ENCODE measurements at places on chromosomes 6 and 20.

GRCh38 chr20:23156170-23156841 is 70.2 kb upstream of the CD93 start:
- DNase-seq, result no peak

GRCh38 chr20:50323209-50323608 is 132.6 kb downstream of the CEBPB start:
- no peak for DNase-seq

- DNase-seq, result no peak
These were observed 245.4 kb upstream of the ASCC3 start for GRCh38 chr6:101126501-101126900.

GRCh38 chr6:138404666-138405337 is 779 bp downstream of the HEBP2 start:
- DNase-seq, result no peak

DNA sequence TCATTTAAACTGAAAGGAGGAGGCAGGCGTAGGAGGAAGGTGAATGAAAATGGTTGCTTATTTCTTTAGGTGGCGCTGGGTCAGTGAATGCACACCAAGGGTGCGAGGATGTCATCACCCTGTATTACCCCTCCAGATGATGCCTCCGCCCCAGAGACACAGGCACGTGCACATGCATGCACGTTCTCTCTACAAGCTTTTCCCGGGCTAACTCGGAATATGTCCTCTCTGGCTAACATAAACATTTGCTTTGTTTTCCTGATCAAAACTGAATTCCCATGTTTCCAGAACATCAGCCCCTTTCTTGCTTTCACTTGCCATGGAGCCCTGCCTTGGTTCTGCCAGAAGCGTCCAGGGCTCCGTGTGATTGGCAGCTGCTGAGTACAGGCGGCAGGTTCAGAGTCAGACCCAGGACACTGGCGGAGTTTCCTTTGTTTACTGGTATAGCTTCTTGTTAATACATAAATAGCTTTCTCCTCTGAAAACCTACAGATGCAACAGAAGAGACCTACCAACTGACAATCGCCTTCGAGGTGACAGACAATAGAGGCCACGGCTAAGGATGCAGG is 131.2 kb upstream of the RPS6KA2 start:
- no peak for DNase-seq

- DNase-seq, result no peak
These were observed 65.5 kb upstream of the FYN start for GRCh38 chr6:111938710-111939109.

DNA sequence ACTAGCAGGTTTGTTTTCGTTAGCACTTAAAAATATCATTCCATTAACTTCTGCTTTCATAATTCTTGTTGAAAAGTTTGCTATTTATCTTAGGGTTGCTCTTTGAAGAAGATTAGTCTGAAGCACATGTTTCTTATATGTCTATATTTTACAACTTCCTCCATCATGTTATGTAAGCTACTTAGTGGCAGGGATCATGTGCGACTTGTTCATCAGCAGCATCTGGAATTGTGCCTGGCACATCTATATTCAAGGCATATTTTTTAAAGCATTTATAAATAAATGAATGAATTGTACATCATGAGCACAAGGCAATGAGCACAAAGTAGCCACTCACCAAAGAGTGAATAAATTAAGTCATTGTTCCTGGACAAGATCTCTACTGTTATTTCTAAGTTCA is 187.2 kb upstream of the COL21A1 start:
- no peak for DNase-seq

DNA sequence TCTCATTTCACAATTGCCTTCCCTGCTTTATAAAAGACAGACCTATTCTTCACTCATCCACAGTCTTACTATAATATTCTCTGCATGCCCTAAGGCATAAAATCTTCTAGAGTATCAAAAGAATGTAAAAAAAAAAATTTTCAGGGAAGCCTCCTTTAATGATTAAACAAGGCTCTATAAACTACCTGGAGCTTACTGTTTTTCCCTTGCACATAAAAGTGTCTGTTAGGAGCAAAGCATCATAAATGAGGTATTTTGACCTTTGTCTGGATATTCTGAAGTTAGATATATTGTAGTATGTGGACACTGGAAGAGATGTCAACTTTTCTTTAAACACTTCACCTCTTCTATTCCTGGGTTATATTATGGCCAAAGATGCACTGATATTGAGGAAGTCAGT is 97.5 kb downstream of the ARHGAP18 start:
- DNase-seq, result no peak

DNA sequence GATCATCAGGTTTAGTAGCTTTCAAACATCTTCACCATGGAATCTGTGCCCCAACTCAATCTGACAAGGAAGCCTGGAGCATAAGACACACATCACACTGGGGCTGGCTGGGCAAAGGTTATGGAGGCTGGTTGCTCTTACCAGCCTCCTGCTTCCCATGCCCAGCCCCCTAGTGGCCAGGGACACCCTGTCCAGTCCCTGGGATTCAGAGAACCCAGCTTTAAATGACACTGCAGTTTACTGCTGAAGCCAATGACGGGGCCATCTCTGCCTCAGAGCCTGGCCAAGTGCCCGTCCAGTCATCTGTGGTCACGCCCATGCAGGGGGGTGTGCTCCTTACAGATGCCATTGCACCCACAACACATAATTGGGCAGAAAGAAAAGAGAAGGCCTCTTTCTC is 272.9 kb downstream of the SMOC2 start:
- no peak for DNase-seq

- DNase-seq, result no peak
These were observed 409.5 kb downstream of the ADGRB3 start for GRCh38 chr6:69044534-69044933.

- no peak for DNase-seq
These were observed 908.7 kb upstream of the CITED2 start for GRCh38 chr6:140283197-140283596.

- no peak for DNase-seq
These were observed 29.9 kb downstream of the CDH26 start for GRCh38 chr20:59988141-59988540.

- no peak for DNase-seq
These were observed 248.8 kb upstream of the MAP3K7 start for GRCh38 chr6:90835596-90836212.

- no peak for DNase-seq
These were observed 10.4 kb downstream of the ZNF831 start for GRCh38 chr20:59173938-59174491.

GRCh38 chr6:105920071-105920470 is 166.1 kb upstream of the PRDM1 start:
- DNase-seq, result no peak

DNA sequence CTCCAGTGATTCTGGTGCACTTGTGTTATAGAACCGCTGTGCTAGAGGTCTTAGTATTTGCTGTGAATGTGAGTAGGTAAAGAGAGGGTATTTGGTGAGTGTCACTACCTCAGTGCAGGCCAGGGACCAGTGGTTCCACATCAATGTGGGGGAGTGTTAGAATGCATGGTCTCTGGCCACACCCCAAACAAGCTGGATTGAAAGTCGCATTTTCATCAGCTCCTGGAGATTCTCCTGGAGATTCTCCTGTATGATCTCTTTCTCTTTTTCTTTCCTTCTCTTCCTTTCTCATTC is 26.8 kb upstream of the BCAS1 start:
- no peak for DNase-seq

DNA sequence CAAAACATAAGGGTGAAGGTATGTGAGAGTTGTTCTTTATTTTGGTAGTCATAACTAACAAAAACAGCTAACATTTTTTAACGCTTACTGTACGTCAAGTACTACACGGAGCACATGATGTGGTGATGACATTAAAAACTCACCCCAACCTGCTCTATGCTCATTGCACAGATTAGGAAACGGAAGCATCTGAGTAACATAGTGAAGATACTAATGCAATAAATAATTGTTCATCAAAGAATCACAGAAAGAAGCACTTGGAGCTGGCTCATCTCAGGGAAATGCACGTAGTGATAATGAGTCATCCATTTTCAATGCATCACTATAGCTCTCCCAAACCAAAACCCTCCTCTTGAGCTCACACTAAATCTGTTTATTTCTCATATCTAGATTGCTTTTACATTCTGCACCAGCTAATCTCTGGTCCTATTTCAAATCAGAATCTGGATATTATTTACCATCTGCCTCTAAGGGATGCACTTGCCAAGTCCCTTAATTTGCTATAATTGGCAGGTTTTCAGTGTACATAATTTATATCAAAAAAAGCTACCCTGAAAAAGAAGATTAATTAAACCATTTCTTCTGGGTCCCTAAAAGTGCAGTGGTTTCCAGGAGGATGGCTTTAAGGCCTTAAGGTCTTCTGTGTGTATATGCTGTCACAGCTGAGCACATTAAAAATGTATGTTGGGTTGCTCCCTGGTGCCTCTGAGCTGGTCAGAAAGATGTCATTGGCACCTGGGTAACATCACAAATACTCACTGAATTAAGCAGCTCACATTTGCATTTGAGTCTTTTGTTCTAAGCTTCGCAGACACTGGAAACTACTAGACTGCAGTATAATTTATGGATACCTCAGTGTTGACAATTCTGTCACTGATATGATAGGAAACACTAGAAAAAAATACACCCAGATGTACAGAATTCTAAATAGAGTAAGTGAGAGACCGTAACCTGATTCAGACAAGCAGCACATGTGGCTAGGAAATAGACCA is 677.4 kb upstream of the CITED2 start:
- DNase-seq, result no peak

DNA sequence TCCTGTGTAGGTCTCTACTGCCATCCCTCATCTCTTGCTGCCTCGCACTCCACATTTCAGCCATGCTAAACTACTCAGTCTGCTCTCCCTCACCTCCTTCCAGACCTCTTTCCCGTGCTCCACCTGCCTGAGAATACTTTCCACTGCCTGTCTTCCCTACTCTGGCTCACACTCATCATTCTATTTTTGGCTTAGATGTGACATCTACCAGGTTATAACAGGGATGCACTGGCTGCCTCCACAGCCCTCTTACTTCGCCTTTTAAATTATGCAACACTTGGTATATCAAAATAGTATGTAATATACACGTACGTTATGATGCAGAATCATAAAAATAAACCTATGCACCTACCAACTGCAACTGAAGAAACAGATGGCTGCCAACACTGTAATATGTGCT is 222.8 kb upstream of the DTNBP1 start:
- DNase-seq, result no peak

- DNase-seq, result no peak
These were observed 73.3 kb downstream of the CAP2 start for GRCh38 chr6:17466707-17467106.

GRCh38 chr6:78883651-78884050 is 16.3 kb downstream of the IRAK1BP1 start:
- DNase-seq, result no peak

DNA sequence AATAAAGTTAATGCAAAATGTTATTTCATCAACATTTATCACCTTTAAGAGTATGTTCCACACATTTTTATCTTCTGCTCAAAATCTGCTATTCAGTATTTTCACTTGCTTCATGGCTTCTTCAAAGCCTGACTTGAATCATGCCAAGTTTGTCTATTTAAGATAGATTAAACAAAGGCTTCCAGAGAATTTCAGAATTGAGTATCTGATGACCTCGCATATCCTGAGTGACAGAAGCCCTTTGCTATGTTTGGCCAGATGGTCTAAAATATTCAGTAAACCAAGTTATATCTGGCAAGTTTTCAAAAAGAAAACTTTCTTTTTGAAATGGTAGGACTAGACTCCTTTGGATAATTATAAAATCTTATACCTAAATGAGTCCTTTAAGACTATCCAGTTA is 348.9 kb upstream of the KCNQ5 start:
- DNase-seq, result no peak

DNA sequence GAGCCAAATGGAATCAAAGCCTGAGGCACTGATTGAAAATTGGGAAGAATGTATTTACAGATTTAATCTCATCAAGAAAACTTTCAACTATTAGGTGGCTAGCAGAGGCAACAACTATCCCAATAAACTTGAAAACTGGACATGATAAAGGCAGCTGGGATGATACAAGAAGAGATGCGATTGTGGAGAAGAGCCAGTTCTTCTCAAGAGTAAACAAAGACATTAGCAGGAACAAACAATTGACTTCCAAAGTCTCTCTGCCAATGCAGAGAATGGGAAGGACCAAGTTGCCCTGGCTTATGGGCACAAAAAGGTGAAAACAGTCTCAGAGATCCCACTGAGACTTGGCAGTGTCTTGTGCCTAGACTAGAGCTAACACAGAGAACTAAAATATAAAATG is 132.4 kb downstream of the SOBP start:
- DNase-seq, result no peak

GRCh38 chr6:83429857-83430610 is 817 bp downstream of the ME1 start:
- DNase-seq, result no peak

- no peak for DNase-seq
These were observed 341.3 kb downstream of the TAF4 start for GRCh38 chr20:61724376-61724775.

DNA sequence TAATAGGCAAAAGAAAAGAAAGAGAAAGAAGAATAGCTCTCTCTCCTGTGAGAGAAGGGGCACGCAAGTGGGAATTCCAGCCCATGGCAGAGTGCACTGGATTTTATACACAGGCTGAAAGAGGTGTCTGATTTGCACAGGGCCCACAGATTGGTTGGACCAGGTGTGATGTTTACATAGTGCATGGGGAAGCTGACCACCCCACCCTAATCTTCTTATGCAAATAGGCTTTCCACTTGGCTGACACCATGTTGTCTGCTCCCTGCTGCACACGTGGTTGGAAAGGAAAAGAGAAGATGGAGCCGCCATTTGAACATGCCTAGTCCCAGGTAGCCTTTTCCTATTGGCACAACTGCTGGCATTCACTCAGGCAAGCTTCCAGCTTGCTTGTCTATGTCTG is 20.2 kb downstream of the MICA start:
- no peak for DNase-seq

DNA sequence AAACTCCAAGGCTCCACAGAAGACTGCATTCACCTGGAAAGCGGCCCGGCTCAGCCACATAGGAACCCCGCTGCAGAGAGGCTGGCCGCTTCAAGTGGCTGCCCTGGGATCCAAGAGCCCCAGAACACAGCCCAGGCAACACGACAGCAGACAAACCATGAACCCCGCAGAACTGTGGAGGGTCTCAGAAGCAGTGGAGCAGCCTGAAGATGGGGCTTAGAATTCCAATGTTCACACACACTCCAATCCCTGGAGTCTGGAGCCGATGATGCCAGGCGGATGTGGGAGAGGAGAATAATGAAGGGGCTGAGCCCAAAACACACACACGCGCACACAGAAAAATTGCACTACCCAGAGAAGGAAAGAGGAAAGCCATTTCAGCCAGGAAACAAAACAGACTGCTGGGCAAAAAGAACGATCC is 52.4 kb downstream of the NINL start:
- no peak for DNase-seq

GRCh38 chr6:111992851-111993250 is 61.1 kb upstream of the CCN6 start:
- peak; percentile 23 for DNase-seq

DNA sequence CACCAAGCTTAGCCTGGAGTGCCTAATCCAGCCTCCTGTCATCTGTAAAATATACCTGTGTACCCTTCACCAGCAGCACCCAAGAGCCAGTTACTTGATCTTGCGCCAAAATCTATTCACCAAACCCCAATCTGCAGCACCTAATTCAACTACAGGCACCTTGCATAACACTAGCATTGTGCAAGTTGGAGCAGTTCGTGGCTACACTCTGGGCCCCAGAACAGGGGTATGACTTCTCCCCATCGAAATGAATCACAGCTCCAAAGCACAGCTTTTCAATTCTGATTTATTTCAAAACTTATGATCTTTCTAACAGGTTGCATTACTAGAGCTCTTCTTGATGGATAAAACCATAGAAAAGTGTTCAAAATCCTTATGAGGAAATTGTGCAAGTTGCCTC is 100.4 kb upstream of the TCF21 start:
- no peak for DNase-seq

- no peak for DNase-seq
These were observed 473.5 kb upstream of the SPTLC3 start for GRCh38 chr20:12535316-12535715.

GRCh38 chr6:119174879-119175817 is 96.7 kb upstream of the FAM184A start:
- no peak for DNase-seq

Measured in stimulated activated CD8-positive, alpha-beta memory T cell treated with anti-CD3 and anti-CD28 coated beads, Interleukin-12 subunit alpha, Interleukin-12 subunit beta, amount 100 ng/mL, for 1 hour (primary cell).